ENCODE measurements at places on chromosomes 1 and 21. TPM values are rescaled to one million over a fixed set of nuclear protein-coding genes. Genes with fewer than 3 reads are reported as not detected.

DYNLT5 gene
- 0.32 TPM for total RNA-seq

GRCh38 chr1:153541641-153542590, 1.2 kb upstream of the S100A5 start:
- no peak for DNase-seq

- peak; percentile 68 for DNase-seq
Measured at GRCh38 chr1:162168261-162168660, 98.8 kb downstream of the NOS1AP start.

THEM5 gene
- total RNA-seq = not detected

DNA sequence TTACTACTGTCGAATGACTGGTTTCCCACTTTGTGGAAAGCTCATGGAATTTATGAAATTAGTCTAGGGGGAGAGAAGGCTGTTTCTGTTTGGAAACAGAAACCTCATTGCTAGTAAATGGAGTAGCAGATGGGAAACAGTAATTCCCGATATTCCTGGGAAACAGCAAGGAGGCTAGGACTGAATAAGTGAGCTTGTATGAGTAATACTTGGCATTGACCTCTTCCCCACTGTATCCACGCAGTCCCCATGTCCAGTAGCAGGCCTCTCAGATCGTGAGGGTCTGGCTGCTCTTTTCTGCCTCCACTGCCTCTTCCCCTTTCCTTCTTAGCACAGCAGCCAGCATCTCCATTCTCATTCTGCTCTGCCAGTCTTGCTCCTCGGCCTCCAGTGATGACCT, 75.5 kb downstream of the PRDM2 start:
- DNase-seq = no peak

- no peak for DNase-seq
Measured at GRCh38 chr1:42240966-42241755, 76.6 kb upstream of the GUCA2A start.

DNA sequence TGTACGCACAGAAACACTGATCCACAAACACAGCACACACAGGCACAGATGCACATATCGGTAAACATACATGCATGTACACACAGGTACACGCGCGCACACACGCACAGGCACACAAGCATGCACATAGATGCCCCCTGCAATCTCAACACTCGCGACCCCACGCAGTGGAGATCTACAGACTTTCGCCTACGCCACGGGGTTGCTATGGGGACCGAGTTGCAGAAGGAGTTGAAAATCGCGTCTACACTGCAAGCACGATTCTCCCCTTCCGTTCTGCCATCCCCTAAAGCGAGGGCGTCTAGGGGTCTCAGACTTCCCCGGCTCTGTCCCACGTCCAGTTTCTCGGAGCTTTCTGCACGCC, 826 bp downstream of the TRIM17 start:
- no peak for DNase-seq

FCGR3B gene
- 2.0 TPM for total RNA-seq

GRCh38 chr1:11340233-11340632, 67.2 kb downstream of the UBIAD1 start:
- no peak for DNase-seq

DNA sequence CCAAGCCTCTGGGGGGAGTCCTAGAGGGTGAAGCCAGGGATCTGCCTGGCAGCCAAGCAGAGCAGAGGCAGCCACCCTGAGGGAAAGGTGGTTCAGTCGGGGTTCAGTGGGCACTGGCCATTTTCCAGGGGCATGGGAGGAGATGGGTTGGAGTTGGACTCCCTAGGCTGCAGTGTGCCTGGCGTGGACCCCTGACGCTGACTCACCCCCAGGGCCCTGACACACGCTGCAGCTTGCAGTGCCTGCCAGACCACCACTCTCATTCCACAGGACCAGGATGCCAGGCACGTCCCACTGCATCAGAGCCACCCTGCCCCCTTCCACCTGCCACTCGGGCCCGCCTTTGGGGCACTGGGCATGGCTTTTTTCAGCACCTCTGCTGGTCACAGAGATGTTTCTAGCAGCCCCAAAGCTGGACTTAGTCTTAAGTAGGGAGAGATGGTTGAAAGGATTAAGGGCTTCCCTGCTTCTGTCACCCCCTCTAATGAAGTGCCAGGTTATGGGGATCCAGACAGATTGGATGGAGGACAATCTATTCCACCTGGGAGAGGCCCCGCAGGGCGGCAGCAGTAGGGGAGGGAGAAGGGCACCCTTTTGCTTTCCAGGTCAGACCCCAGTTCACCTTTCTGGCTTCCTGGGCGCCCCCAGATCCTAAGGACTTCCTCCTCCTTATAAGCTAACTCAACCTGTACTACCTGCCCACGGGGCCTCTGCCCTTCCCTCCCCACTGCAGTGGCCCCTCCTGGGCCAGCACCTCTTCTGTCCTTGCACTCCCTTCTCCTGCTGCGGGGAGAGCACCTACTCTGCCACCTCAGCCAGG, 1.6 kb downstream of the SYT2 start:
- DNase-seq = no peak

TTC22 gene
- total RNA-seq = 24.9 TPM

KIAA0319L gene
- total RNA-seq = 82.5 TPM

DNA sequence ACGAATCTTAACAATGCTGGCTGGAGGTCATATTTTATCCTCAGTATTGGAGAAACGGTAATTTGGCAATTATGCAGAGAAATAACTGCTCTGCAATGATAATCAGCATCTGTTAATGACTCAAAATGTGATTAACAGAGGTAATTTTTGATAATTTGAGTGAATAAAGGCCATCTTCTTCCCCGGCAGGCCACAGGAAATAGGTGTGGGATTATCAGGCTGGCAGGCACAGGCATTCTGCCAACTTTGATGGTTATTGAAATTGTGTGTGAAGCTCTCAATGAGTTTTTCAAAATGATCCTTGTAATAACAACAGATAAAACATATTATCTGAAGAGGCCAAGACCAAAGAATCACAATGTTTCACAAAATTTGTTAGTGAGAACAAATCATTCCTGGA, 309.0 kb downstream of the PTGER3 start:
- DNase-seq = no peak

ZNF648 gene
- total RNA-seq = not detected

DNA sequence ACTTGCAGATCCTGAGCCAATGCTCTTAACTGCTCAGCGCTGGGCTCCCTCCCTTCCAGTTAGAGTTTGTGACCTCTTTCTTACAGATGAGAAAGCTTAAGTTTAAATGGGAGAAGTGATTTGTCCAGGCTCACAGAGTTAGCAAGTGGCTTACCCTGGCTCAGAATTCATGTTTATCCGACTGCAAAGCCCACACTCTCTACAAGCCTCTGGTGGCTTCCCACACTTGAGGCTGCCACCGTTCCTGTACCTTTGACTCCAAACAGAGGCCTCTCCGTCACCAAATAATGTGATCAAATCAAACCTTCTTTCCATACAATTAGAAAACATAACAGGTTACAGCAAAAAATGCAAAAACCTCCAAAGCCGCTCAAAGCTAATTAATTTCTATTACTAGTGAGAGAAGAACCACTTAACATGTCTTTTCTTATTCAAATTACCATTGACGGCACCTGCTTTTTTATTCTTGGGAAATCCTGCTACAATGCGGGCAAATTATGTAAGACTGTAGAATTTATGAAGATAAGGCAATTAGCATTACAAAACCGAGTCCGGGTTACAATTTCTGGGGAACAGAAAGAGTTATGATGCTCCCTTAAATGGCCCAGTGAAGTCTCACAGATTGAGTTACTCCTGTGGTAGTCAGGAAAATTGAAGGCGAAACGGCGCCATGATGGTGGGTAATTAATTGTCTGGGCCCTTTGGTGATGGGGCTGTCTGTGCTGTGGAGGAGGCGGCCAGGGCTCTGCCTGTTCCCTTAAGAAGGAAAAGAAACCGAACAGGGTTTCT, 324.3 kb upstream of the POU3F1 start:
- no peak for DNase-seq

DNA sequence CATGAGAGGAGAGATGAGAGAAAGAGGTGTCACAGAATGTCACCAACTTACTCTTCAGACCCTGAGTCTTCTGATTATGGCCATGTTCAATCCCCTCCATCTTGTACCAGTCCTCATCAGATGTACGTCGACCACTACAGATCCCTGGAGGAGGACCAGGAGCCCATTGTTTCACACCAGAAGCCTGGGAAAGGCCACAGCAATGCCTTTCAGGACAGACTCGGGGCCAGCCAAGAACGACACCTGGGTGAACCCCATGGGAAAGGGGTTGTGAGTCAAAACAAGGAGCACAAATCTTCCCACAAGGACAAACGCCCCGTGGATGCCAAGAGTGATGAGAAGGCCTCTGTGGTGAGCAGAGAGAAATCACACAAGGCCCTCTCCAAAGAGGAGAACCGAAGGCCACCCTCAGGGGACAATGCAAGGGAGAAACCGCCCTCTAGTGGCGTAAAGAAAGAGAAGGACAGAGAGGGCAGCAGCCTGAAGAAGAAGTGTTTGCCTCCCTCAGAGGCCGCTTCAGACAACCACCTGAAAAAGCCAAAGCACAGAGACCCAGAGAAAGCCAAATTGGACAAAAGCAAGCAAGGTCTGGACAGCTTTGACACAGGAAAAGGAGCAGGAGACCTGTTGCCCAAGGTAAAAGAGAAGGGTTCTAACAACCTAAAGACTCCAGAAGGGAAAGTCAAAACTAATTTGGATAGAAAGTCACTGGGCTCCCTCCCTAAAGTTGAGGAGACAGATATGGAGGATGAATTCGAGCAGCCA, 8.0 kb downstream of the ELOA start:
- DNase-seq = peak; percentile 19

DNA sequence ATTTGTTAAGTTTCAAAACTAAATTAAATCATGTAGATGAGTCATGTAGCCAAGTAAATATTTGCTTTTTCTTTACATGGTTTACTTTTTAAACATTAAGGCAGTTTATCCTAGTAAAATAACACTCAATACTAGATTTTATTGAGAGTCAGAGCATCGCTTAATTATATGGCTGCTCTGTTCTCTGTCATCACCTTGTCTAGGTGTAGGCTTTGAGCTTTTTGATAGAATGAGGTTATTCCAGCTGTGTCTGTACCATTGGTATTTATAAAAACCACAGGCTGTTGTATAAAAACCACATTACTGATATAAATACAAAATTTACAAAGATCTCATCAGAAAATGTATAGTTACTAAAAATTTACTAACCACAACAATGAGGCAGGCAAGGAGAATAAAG, 42.5 kb upstream of the GPR52 start:
- no peak for DNase-seq

- DNase-seq = no peak
Measured at GRCh38 chr1:116178837-116179236, 67.6 kb downstream of the MAB21L3 start.

DNA sequence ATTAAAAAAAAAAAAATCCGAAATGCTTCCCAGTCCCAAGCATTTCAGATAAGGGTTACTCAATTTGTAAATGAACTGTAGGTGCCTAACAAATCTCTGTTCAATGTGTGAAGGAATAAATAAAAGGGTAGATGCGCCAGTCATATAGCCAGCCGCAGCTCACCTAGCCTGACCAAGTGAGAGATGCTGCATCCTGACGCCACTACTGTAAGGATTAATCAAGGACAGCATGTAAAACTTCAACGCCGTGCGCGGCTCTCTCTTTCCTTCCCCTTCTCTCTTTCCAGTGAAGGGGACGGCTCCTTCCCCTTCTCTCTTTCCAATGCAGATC, 441 bp downstream of the PPT1 start:
- no peak for DNase-seq

DNA sequence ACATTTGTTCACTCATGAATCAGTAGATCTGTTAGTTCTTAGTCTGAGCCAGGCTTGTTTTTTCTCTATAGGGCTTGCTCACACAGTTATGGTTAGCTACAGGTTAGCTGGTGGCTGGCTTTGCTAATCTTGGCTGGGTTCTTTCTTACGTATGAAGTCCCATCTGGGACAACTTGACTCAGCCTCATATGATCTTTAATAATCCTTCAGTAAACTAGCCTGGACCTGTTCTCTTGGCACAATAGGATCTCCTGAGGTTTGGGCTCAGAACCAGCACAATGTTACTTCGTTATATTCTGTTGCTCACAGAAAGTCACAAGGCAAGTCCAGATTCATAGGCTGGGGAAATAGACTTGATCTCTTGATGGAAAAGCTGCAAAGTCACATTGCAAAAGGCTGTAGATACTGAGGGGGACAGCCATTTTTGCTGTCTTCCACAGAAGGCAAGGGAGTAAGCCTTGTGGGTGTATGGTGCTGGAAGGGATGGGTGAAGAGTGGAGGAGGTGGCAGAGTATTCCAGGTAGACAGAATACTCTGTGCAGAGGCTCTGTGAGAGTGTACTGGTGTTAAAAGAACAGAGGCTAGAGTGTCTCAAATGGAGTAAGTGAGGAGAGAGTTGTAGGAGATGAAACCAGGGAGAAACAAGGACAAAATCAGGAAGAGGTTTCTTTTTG, 24.4 kb downstream of the EFCAB7 start:
- no peak for DNase-seq

KIF17 gene
- 4.7 TPM for total RNA-seq

- DNase-seq = no peak
Measured at GRCh38 chr1:224542783-224543440, 73.2 kb upstream of the CNIH3 start.

DNA sequence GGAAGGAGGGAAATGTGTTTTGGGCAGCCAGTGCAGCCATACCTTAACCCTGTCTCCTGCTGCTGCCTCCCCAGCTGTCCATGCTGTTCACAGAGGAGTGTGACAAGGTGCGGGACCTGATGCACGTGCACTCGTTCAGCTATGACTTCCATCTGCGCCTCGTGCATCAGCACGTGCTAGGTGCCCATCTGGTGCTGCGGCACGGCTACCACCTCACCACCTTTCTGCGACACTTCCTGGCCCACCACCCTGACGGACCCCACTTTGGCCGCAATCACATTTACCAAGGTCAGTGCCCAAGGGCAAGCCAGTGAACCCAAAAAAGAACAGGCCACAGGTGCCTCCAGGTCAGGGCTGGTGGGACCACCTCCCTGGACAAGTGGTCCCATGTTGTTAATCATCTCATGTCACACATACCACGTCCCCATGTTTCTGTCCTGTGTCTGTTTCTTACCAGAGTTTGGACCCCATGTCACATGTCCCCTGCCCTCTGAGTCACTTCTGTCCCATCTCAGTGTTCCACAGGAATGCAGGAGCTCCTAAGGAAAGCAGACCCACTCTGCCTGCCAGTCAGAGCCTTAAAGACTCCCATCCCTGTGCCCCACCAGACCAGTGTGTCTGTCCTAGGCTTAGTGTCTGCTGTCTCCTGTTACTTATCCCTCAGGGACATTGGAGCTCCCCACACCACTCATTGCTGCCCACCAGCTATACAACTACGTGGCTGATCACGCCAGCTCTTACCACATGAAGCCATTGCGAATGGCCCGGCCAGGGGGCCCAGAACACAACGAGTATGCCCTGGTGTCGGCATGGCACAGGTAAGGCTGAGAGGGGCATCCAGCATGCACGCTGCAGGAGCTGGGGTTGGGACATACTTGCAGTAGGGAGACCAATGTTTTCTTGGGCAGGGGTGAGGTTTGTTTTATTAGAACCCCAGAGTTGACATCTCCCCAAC, 6.6 kb downstream of the HYI start:
- no peak for DNase-seq

- DNase-seq = no peak
Measured at GRCh38 chr1:5423109-5423508, 569.1 kb downstream of the NPHP4 start.

PSRC1 gene
- total RNA-seq = 7.4 TPM

GRCh38 chr1:181134543-181135436, 46.3 kb downstream of the IER5 start:
- peak; percentile 42 for DNase-seq

- DNase-seq = no peak
Measured at GRCh38 chr1:89310505-89310904, 37.8 kb upstream of the GBP5 start.

- DNase-seq = no peak
Measured at GRCh38 chr1:109995536-109995935, 11.0 kb downstream of the AHCYL1 start.

PLA2G2A gene
- total RNA-seq = 19.0 TPM
